ENCODE measurements at places on chromosomes 2 and 18.

GRCh38 chr2:26612522-26613240 is 28.5 kb downstream of the CIB4 start:
- no peak for DNase-seq

DNA sequence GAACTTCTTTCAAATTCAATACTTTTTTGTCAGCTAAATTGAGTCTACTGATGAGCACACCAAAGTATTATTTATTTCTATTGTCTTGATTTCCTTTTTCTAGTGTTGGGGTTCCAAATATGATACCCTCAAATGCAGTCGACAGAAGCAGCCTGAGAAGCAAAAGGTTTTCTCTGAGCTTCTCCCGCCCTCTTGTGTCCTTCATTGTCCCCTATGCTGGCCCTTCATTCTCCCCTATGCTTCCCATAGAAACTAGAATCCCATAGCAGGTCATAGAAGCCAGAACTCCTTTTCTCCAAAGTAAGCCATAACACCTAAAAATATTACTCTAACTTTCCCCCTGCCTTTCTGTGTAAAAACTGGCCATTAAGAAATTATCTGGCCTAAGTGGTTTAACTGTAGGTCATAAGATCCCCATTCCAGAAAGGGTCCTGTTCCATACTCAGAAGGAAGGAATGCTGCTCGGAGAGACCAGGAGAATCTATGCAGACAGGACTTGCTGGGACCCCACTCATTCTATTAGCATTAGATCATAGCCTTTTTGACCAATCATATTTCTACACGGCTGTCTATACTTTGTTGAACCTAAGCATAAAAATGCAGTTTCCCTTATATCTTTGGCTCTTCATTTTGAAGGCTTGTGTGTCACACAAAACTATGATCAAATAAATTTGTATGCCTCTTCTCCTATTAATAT is 764.6 kb upstream of the PKDCC start:
- DNase-seq: no peak

DNA sequence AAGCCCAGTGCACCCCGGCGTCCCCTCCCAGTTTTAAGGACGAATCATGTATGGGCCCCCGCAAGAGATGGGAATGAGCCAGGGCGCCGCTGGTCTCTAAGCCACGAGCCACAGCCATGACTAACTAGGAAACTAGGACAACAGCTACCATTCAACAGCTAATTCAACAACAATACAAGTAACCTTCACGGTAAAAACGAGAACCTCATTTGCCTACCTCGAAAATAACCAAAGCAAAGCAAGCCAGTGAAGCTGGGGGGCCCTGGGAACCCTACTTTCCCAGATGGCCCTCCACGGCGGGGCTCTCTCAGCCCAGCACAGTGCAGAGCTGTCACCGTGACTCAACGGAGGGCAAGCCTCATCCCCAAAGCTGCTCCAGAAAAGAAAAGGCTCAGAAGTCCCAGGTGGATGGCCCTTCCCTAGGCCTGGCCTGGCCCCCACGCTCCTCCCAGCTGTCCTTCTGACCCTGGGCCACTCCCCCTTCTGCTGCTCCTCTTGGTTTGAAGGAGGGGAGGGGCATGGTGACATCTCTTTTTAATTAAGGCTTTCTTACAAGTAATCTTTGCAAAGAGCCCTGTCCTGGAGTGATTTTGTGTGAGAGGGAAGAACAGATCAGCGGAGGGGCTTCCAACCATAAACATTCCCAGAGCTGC is 126.3 kb downstream of the HDAC4 start:
- no peak for DNase-seq

- no peak for DNase-seq
Measured at GRCh38 chr2:7264791-7265190, 347.6 kb downstream of the RNF144A start.

- DNase-seq: no peak
Measured at GRCh38 chr18:825891-826585, 14.0 kb upstream of the YES1 start.

DNA sequence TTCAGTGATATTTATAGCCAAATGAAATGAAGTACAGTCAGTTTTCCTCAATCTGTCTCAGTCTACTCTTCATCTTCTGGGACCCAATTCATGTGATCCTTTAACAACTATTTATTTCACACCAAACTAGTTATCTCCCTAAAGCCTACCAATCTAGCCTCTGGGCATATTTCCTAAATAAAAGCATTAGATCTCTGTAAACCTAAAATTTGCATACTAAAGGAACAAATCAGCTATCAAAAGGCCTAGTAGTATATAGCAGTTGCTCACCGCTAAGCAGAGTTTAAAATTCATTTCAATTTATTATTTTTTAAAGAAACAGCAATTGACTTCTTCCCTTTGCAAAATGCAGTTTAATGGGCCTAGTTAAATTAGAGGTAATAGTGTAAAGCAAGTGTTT is 280.2 kb downstream of the ZEB2 start:
- no peak for DNase-seq

- DNase-seq: no peak
Measured at GRCh38 chr2:16653083-16653375, 12.6 kb downstream of the CYRIA start.

GRCh38 chr2:37389395-37389794 is 45.0 kb downstream of the QPCT start:
- DNase-seq: no peak

GRCh38 chr2:127661949-127662510 is 13.3 kb downstream of the LIMS2 start:
- DNase-seq: no peak
